ENCODE measurements at places on chromosomes 3 and 15.

DNA sequence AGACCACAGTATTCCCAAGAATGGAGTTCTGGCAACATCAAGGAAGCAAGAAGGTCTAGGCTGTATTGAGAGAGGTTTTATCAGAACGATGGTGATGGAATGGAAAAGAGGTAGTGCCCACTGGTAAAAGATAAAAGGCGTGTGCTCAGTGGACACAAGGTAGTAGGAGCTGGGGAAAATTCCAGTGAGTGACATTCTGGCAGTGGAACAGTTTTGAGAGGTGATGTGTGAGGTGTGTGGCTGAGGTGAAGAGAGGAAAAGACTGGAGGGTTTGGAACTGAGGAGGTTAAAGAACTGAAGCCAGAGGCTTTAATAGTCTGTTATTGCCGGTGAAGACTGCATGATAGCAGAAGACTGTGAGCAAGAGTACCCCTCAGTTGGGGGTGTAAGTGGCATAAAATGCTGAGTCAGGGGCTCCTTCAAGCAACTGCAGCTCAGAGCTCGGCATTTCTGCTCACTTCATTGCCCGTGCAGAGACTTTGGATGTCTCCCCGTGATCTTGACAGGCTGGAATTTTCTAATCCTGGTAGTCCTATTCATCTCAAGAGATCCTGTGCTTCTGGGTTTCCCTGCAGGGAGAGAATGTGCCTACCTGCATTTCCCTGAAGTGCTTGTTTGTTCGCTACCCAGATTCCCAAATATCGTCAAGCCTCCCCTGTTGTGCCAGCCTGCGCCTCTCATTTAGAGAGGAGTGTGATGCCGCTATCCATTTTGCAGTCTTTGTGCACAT is 191.0 kb downstream of the SATB1 start:
- DNase-seq = no peak

- DNase-seq = no peak
Observed at GRCh38 chr3:65761446-65762234, 277.1 kb downstream of the MAGI1 start.

DNA sequence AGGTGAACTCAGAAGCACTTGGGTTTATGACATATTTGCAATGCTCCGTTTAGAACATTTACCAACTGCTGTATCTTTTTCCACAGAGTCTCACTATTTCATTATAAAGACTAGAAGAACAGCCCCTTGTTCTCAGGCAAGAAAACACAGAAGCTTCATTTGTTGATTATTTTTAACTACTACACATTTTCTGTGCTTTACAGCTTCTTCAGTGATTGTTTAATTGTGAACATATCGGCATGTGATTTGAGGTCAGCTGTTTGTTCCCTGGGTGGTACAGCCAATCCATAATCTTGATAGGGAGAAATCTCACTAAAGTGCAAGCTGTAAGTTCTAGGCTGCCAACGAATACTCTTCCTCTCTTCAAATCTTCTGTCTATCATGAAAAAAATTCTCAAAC is 31.0 kb upstream of the DLG1 start:
- no peak for DNase-seq

DNA sequence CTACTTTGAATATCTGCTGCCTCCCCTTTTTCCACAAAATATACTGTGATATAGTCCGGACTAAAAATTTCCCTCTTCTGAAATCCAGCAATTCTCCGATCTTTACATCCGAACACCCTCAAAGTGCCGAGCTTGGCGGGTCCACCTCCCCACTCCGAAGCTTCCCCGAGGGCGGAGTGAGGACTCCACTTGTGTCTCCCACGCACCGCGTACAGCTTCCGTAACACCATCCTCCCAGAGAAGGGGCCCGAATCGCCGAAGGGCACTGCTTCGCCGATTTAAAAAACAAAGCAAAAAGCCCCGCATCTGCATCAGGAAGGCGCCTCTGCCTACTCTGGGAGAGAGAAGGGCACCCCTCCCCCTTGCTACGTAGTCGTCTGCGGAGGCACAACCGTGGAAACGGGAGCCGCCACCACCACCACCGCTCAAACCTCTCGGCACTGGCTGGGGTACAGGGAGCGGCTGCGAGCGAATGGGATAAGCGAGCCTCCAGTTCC is 551 bp downstream of the NCBP2 start:
- DNase-seq = no peak

- DNase-seq = no peak
Observed at GRCh38 chr3:58688574-58688973, 22.0 kb upstream of the FAM3D start.

Data from HFF-Myc (cell line).